Activated gamma-delta T cell treated with Interleukin-2 at 50 U/mL for 16 hours (primary cell): ENCODE measurements at places on chromosomes 4 and X.
A peak's percentile ranks its signal among the peaks of the same experiment; 100 is the strongest.

- DNase-seq: no peak
Measured at GRCh38 chr4:79638735-79639134, 230.7 kb upstream of the GK2 start.

- DNase-seq: no peak
Measured at GRCh38 chrX:132044953-132045352, 21.9 kb downstream of the STK26 start.

DNA sequence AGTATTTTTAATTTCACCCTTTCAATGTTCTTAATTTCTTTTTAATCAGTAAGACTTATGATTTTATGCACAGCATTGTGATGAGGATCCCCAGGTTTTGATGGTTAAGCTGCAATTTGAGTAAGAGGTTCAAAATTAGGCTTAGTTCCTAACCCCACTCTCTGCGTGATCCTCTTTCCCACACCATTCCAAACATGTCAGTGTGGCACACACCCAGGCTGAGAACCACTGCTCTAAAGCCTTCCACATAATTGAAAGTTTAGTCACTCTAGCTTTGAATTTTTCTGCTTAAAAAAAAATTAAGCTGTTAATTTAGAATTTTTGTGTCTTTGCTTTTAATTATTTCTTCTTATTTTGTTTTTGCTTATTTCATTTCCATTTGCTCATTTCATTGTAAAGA lies 68.8 kb upstream of the SLC7A11 start:
- no peak for DNase-seq

- DNase-seq: no peak
Measured at GRCh38 chrX:52346174-52347165, 22.4 kb upstream of the XAGE2 start.

- DNase-seq: no peak
Measured at GRCh38 chrX:11214346-11215190, 78.6 kb upstream of the AMELX start.

DNA sequence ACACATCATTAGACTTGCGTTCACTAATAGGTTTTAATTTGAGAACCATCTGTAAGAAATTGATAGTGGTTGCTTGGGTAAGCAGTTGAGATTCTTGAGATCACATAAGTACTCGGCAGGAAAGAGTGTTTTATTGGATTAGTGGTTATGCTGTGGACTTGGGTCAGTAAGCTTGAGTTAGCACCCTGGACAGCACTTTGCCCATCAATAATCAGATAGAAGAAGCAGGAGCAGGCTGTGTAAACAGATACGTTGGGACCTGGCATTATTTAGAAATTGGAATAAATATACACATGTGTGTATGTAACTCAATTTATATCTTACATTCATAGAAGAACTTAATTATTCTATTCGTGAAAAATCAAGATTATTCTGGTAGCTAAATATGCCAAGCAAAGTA lies 357.5 kb upstream of the SMIM31 start:
- DNase-seq: no peak

DNA sequence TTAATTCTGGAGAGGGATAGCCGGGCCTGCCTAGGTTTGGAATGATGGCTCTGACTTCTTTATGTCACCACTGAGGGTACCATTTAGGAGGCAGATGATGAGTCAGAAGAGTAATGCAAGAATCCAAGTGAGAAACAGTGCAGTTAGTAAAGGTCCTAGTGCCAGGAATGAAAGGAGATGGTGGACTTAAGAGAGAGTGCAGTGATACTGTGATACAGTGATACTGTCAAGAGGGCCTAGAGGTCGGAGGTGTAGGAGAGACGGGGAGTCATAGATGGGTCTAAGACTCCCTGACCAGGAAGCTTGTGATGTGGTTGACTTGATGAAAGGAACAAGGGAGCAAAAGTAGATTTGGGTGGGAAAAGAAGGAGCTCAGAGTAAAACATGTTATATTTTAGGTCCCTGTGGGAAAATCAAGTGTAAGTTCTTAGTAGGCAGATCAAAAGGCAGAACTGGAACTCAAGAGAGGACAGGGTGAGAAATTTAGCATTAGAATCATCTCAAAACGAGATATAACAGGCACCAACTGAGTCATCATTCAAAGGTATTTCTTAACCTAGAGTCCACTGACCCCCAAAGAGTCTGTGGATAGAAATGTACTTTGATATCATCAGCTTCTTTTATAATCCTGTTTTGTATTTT lies 85.0 kb downstream of the NFKB1 start:
- no peak for DNase-seq

DNA sequence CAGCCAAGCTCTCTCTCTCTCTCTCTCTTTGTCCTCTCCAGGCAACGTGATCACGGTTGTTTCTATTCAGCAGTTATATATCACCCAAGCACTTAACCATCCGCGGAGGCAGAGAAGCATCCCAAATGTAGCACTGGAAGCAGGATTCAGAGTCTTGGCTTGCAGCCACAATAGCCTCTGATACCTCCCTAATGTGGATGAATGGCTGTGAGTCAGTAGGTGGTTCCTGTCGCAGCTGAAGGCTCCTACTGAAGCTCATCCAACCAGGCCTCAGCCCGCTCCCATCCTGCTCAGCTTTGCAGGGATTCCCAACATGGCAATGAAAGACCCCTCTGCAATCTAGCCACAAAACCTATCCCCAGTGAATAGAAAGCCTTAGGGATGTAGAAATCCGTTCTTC lies 5.1 kb downstream of the HS6ST2 start:
- DNase-seq: no peak

DNA sequence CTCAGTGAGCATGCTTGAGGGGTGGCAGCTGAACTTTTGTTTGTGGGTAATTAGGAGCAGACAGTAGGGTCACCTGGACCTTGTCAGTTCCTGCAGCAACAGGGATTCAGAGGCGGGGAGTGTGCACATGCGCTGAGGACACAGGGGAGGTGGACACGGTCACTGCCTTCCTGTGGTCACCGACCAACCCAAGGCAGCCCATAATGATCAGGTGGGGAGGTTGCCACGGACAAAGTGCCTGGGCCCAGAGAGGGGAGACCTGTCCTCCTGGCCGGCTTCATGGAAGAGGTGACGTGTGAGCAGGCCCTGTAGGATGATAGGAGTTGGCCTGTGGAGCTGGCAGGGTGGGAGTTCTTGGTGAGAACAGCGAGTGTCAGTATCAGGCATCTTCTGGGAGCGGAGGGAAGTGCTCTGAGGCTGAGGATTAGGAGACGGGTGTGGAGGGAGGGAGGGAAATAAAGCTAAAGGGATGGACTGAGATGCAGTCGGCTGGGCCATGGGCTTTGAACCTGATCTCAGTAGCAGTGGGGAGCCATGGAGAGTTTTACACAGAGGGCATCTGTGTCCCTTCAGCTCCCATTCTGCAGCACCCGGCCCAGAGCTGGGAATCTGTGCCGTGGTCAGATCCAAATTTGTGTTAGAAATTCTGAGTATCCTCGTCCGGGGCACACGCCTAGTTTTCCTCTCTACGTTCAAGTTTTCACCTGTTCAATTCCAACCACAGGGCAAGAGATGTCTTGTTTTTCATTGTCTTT lies 100.0 kb downstream of the PSAPL1 start:
- no peak for DNase-seq

DNA sequence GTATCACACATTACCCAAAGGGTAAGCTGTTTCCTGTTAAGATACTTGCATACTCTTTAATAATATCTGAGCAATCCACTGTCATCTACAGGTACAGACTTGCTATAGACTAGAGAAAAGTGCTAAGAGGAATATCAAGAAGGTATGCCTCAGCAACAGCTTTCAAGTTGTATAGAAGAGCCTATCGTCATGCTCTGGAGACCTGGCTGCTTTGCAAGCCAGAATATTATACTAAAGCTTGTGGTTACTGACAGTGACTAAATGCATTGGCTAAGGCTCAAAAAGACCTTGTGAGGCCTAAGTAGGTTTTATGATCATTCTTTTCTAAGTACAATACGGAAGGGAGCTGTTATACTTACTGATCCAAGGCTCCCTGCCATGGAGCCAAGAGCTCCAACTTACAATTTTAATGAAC lies 11.3 kb downstream of the LAMP2 start:
- no peak for DNase-seq

- DNase-seq: no peak
Measured at GRCh38 chrX:133523081-133523487, 107.8 kb upstream of the GPC4 start.

DNA sequence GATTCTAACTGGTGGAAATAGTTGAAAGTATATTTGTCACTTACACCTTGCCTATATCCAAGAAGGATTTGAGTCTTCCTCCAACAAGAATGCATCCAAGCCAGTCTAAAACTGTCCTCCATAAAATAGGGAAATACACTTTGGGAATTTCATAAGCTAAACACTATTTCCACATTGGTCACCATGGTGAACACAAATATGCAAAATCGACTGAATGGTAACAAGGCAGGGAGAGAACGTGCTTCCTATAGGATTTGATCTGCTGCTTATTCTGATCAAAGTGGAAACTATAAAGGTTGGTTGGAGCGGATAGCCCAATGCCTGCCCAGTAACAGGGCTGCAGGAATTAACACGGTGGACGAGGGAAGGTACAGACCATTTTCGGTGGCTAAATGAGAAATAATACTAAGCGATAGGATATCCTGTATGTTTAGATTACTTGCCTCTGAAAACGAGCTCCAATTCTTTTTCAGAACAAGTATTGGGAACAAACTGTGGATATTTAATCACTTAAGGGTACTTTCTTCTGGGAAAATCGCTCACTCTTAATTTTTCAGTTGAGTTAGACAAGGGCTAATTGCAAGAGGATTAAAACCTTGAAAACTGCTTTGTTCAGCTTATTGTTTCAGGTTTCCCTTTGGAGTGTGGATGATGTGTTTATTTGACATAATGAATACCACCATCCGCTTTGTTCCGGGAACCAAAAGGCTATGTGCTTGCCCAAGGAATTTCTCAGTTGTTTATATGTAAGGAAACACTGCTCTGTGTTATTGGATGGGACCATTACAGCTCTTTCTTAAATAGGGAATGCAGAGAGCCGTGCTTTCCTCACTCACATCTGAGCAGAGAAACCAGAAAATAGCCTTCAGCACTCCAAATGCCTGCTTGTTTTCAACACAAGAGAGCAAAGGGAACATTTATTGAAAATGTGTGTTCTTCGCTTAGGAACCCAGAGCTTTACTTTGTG lies 194.4 kb downstream of the CBR4 start:
- no peak for DNase-seq

DNA sequence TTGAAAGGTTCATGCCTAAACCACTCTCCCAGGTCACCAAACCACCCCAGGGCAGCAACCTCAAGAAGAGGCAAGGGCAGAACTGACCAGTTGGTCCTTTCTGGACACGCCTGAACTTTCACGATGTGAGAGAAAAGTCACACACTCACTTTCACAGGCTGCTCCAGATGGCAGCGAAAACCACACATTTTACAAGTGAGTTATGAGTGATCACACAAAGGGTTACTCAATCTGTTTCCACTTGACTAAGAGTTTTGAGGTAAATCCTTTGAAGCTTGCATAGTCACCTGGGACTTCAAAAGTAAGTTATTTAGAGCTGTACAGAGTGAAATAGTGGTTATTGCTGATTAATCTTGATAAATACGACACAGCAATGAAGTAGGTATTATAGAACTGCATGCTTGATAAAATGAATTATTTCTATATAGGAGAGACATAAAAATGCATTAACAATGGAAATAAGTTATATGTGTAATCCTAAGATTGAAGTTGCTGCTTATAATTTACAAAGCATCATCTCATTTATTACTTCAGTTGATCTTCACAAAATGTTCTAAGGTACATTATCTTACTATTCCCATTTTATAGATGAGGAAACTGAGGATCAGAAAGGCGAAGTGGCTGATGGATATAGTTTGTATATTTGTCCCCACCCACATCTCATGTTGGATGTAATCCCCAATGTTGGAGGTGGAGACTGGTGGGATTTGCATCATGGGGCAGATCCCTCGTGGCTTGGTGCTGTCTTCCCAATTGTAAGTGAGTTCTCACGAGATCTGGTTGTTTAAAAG lies 103.0 kb upstream of the KLF3 start:
- no peak for DNase-seq

GRCh38 chrX:45435481-45435880 lies 234.8 kb upstream of the DIPK2B start:
- DNase-seq: no peak

- DNase-seq: peak; percentile 3
Measured at GRCh38 chrX:69616457-69617203, 717 bp downstream of the EDA start.

DNA sequence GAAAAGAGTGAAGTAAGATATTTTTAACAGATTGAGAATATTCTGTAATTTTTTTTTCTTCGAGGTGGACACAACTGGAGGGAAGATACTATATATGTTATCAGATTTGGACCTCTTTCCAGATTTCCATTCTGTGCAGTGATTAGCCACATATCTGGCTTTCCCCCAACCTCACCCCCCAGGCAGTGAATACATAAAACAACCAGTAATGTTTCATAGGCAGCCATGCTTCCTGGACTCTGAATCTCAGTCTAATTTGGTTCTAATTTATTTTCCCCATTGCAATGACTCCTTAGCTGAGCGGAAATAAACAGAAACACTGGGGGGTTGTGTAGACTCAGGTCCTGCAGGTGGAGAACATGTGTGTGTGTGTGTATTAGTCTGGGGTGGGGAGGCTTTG lies 226.5 kb downstream of the FBXW7 start:
- DNase-seq: no peak
